Stimulated activated CD4-positive, alpha-beta T cell treated with anti-CD3 and anti-CD28 coated beads, Interleukin-1b, Interleukin-23, amount 100 ng/mL, for 48 hours (primary cell): ENCODE measurements at places on chromosomes 12 and 14.

DNA sequence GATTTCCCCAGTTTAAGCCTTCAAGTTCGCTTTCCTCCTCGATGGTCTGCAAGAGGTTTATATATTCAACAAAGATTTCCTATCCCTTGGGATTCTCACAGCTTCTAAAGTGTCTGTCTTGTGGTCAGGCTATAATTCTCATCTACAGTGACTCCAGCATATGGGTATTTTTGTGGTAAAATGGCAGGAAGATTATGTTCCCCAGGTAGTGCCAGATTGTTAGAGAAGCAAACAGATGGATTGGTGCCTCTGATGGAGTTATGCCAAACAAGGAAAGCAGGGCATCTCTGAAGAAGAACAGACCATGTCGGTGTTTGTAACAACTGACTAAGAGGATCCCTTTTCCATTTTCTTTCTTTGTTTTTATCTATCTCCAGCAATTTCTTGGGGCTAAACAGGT, 5.5 kb upstream of the CCDC175 start:
- no peak for DNase-seq

DNA sequence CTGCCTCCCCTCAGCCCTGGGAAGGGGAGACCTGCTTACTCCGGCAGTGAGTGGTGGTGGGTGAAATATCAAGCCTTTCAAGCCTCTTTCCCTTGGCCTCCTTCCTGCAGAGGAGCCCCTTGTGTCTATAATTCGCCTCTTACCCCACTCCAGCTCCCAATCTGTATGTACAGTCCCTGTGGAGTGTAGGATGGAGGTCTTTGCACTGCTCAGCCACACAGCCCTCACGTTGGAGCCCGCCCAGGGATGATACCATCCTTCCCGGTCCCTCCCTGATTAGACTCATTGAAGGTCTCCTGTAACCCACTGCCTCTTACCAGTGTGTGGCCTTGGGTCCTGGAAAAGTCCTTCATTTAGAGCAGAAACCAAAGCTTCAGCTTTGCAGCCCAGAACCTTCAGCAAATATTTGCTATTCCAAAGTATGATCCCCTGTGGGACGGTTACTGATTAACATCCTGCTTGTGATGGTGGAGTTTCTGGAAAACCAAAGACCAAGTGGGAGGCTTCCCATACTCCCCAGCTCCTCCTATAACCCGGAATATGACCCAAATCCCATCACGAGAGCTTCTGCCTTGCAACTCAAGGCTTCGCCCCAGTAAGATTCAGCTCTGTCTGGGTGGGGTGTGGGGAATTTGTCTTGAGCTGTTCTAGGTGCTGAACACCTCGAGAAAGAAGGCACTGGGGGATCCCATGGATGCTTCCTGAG, at the start of gene SERPINA10:
SERPINA10 (minus strand) TSS at position 397 of the 706 bp plus-strand sequence. CDS start 2,675 bp downstream, outside the sequence.
- DNase-seq = no peak

- no peak for DNase-seq
These were observed 9.0 kb upstream of the CD163 start for GRCh38 chr12:7512553-7512952.

GRCh38 chr12:21828136-21828775, 53.8 kb upstream of the KCNJ8 start:
- DNase-seq = no peak

GRCh38 chr12:52687497-52688385, 7.5 kb upstream of the KRT1 start:
- no peak for DNase-seq

GRCh38 chr12:93056971-93057535, 128.0 kb upstream of the EEA1 start:
- DNase-seq = no peak

DNA sequence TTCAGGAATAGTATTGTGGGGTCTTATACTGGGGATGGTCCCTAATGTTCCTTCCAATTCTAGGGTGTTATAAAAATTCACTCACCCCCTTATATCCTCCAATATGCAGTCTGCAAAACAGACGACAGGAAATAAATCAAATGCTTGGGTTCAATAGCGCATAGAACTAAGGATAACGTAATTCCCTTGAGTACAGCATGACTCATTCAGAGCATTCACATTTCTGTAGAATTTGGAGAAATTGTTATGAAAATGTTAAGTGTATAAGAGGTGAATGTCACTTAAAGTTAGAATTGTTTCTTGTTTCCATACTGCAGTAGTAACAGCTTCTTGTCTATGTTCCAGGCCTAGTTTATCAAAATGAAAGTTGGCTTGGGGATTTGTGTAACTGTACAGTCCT, 271.4 kb downstream of the RPS29 start:
- no peak for DNase-seq

- DNase-seq = no peak
These were observed 253.1 kb upstream of the FKBP4 start for GRCh38 chr12:2541631-2542204.

DNA sequence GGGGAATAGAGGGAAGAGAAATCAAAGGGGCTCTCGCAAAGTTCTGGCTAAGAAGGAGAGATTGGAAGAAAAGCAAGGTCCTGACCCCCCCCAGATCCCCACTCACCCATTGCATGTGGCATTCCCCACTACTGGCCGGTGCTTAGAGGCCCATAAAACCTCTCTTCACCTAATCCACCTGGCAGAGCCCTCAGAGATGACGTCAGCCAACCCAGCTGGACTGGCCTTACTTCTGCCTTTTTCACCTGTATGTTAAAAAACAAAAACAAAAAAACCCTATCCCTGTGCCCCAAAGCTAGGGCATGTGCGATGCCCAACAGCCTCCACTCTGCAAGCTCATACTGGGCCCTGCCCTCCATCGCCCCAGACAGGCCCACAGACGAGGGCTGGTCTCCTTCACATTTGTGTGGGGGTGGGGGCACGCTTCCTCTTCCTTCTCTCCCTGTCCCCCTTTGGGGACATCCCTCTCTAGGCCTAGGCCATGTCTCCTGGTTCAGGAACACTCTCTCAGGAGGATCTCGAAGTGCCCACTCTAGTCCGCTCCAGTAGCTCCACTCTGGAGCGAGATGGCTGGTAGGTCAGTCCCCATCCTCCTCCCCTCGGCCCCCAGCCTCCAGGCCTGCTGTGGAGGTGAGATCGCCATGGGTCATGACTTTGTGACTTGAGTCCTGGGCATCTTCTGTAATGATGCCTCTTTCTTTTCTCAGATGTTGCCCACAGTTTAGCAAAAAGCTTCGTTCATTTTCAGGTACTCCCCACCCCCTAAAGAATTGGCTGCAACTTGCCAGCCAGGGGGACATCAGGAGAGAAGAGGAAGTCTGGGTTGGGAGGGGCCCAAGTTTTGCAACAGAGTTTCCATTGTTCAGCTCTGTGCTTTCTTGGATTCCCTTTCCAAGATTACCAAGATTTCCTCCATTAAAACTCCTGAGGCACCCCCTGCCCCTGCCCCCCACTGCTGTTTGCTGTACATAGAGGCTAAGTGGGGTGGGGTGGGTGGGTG, 37.0 kb downstream of the FIGNL2 start:
- DNase-seq = no peak

DNA sequence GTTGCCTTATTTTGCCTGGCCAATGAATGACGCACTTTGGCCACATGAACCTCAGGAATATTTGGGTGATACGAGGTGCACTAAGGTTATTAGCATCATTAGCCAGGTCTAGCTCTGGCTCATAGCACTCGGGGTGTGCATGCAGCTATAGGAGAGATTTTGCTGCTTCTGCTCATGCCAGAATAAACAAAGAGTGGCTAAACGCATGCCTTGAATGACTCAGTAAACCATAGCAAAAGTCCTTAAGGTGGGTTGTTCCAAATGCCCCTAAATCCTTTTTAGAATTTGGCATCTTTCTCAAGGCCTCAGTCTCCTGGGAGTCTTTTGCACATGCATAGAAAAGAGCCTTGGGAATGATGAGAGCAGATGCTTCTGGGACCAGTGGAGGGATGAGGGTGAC, 343.7 kb upstream of the FKBP4 start:
- no peak for DNase-seq

DNA sequence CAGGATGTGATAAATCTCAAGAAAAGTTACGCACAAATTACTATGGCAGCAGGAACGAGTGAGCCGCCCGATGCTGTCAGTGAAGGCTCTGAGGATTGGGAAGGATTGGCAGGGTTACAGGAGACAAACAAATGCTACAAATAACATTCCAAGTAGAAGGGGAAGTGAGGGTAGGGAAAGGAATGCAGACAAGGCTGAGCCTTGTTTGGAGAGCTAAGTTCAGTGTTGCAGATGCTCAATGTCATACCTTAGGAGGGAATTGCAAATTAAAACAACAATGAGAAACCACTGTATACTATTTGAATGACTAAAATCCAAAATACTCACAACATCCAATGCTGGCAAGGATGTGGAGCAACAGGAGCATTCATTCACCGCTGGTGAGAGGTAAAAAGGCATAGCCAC, 1.3 kb downstream of the CLEC9A start:
- DNase-seq = no peak

GRCh38 chr12:24979976-24980730, 31.3 kb upstream of the BCAT1 start:
- no peak for DNase-seq

DNA sequence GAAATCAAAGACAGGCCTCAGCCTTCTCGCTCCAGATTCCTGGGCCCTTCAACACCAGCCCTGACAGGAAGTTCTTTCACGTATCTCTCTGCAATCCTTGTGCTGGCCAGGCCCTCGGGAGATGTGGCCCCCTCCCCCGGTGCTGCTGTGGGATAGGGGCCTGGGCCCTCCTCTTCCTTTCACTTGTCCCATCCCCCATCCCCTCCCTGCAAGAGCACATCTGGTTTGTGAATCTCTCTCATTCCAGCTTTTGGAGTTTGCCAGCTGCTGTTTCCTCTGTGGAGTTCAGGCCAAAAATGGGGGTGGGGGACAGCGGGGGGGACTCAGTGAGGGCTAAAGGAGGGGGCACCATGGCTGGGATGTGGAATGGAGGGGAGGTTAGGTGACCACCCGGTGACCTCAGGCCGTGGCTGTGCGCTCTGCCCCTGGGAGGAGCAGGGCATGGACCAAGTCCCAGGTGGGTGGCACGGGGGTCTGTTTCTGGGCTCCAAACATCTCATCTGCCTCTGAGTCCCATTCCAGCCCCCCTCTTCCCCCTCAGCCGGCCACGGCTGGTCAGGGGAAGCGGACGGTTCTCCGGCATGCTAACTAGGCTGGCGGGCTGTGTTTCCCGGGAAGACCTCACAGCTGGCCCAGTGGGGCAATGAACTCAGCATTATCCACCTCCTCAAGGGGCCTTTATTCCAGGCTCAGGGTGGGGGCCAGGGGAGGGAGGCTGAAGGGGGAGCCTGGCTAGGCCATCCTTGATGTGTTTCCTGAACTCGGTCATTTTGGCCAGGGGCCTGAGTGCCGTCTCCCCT, 7.4 kb downstream of the LRP1 start:
- DNase-seq = no peak

GRCh38 chr14:60862283-60862682, 118.6 kb downstream of the TRMT5 start:
- no peak for DNase-seq

DNA sequence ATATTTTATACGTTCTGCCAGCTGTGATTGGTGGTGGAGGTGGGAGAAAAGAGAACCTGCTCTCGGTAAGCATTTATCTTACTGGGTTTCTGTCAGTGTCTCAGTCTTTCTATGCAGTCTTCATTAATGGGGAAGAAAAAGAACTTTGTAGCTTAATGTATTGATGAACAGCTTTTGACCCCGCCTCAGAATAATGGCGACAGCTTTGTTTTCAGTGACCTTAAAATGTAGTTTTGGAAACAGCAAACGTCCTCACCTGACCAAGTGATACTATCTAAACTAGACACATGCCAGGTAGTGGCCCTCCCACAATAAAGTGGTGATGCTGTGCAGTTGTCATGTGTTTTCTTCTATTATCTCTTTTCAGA, 1.4 kb downstream of the DACT1 start:
- DNase-seq = no peak

DNA sequence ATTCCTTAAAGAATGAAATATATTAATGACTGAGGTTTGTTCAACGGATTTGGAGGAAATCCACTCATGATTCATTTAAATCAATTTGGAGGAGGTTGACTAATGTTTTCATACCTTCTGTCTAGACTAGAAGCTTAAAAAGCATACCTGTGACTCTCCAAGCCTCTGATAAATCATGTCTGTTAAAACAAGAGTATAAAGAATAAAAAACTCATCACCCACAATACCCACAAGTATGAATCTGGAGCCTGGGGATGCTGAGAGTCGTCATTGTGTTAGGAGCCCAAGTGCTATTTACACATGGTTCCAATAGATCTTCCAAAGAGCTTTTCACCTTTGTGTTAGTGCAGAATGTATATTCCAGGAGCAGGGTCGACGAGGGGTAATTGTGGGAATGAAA, 86.8 kb upstream of the ADAMTS20 start:
- DNase-seq = no peak

DNA sequence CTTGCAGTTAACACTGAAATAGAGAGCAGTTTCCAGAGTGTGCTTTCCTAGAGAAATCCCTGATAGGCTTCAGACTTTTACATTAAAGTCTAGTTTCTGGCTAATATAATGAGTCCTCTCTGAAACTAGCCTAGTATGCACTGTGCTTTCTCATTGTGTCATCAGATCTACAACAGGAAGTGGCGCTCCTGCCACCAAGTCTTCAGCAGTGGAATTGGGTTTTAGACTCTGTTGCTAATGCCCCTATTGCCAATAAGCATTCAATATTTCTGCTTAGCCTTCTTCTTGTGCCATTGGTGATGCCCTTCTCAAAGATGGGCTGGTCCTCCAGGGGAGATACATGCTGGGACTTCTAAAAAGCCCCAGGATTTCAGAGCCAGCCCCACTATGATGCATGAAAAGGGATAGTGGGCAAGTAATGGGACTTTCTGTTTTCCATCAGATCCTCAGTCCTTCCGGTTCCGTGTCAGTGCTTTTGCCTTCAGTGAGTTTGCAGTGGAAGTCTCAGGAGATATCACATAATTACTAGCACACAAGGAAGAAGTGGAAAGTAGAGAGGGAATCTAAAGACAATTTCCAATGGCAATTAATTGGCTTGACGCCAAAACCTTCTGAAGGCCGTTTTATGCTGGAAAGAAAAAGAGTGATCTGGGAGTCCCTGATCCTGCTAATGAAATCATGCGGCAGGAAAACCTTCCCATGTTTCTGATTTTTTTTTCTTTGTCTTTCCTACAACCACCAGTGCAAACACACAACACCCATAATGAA, 50.0 kb downstream of the SSPN start:
- no peak for DNase-seq

DNA sequence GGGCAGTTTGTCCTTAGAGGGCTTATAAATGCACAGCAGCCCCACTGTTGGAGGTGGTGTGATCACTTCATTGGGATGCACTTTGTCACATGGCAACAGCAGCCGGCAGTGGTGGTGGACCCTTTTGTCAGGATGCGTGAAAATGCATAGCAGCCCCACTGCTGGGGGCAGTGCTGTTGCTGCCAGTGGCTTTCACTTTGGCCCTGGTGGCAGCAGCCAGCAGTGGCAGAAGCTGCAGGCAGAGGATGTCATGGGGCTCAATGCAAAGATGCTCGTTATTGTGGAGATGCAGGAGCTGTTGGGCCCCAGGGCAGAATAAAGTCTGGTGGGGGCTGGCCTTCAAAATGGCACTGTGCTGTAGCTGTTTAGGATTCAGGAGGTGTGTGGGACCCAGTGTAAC, 173.0 kb upstream of the DAAM1 start:
- no peak for DNase-seq

GRCh38 chr12:90908465-90908864, 46.5 kb downstream of the CCER1 start:
- no peak for DNase-seq

- DNase-seq = no peak
These were observed 4.4 kb downstream of the AACS start for GRCh38 chr12:125069616-125070015.
